ENCODE measurements at places on chromosomes 5 and 9. TPM values are rescaled to one million over a fixed set of nuclear protein-coding genes. Genes with fewer than 3 reads are reported as not detected.

Gene HSPB3
- not detected for total RNA-seq

Gene KCNT1
- total RNA-seq, result not detected

Gene LMX1B
- total RNA-seq, result not detected

Gene BHMT2
- total RNA-seq, result 20.3 TPM

Gene PCDHA5
- not detected for total RNA-seq

Gene DMRT3
- total RNA-seq, result not detected

Gene ELOVL7
- total RNA-seq, result 27.3 TPM

Measured in renal cortical epithelial cell (primary cell).